ENCODE measurements at places on chromosomes 3 and 15.

- DNase-seq: no peak
These were observed 59.3 kb downstream of the GBE1 start for GRCh38 chr3:81702126-81702525.

GRCh38 chr3:142500211-142500610 lies 52.4 kb upstream of the XRN1 start:
- DNase-seq: no peak

- no peak for DNase-seq
These were observed 31.2 kb downstream of the ZPLD1 start for GRCh38 chr3:102466001-102466400.

- DNase-seq: no peak
These were observed 34.0 kb downstream of the DHX30 start for GRCh38 chr3:47836986-47837385.

GRCh38 chr15:74168711-74169126 lies 4.8 kb upstream of the ISLR start:
- DNase-seq: no peak

DNA sequence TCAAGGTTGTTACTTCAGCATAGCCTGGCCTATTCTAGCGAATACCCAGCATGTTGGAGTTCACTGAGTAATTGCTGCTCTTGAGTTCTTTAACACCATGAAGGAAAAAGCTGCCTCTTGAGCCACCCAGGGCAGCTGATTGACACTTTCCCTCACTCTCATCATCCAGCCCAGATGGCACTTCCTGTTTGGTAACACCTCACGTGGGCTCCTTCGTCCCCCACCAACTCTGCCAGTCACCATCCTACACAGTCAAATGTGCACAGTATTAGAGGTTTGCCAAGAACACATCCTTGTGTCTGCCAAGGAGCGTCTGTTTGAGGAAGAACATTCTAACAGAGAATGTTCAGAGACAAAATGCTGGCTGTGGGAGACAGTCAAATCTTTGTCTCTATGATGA lies 266.3 kb downstream of the RPLP1 start:
- peak; percentile 89 for DNase-seq

- DNase-seq: no peak
These were observed 48.7 kb downstream of the BFSP2 start for GRCh38 chr3:133448478-133449122.

GRCh38 chr15:81074773-81075172 lies 59.3 kb upstream of the CFAP161 start:
- DNase-seq: no peak

- DNase-seq: peak; percentile 97
These were observed 73.8 kb downstream of the IQSEC1 start for GRCh38 chr3:12999147-13000140.

DNA sequence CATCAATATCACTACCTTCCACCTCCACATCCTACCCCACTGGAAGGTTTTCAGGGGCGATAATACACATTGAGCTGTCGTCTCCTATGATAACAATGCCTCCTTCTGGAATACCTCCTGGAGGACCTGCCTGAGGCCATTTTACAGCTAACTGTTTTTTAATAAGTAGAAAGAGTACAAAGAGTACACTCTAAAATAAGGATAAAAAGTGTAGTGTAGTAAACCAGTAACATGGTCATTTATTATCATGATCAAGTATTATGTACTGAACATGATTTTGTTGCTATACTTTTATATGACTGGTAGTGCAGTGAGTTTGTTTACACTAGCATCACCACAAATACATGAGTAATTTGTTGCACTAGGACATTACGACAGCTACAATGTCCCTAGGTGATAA lies 46.6 kb upstream of the SSR3 start:
- DNase-seq: no peak

All from NB4 (cell line).